ENCODE measurements at places on chromosomes 3 and 15.

DNA sequence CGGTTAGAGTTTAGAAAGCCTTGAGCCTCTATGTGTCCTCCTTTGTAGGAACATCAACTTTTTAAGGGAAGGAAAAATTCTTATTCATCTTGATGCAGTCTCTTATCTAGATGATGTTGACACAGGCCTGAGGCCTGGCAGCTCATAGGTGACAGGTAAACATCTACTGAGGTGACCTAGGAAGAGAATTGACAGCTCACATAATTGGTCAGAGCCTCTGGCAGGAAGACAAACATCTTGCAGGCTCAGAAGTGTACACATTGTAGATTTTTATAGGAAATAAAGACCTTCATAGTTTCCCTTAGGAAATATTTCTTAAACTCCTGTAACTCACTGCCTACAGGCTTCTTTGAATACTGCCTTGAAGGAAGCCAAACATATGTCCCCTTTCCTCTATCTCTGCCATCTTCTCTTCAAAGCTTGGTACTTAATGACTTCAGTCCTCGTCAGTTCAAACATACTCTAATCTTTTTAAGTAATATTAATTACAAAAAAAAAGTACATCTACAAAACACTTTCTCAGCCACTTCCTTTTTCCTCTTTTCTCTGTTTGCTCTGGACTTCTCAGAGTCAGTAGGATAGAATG, 341.3 kb downstream of the TBL1XR1 start:
- no peak for DNase-seq

DNA sequence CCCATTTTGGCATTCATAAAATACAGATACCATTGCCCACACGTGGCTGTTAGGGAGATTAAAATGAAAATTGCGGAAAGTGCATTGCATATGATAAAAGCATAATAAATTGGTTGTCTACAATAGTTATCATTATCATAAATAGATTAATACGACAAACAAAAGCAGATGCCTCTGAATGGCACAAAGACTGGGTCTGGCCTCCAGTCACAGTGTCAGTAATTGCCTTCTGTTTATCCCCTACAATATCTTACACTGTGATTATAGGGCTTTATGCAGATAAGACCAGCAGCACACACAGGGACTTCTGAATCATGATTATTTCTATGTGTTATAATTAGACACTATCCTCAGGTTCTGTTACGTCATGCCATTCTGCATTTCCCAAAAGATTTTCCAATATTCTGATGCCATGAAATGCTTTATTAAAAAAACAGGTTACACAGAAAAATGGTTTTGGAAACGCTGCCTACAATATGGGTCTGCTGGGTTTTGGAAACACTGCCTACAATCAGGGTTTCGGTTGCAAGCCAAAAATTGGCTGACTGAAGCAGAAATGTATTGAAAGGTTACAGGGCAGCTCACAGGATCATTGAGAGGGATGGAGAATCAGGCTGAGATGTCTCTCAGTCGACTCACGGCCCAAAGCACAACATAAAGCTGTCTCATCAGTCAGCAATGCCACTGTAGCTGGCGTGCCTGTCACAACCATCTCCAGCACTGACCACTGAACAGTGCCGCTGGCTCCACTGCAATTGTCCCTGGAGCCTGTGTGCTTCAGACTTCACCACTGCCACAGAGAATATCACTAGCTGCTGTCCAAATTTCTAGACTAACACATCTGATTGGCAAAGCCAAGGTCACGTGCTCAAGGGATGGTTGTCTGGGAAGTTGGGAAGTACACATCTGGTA, 248.1 kb downstream of the ERC2 start:
- DNase-seq = no peak

DNA sequence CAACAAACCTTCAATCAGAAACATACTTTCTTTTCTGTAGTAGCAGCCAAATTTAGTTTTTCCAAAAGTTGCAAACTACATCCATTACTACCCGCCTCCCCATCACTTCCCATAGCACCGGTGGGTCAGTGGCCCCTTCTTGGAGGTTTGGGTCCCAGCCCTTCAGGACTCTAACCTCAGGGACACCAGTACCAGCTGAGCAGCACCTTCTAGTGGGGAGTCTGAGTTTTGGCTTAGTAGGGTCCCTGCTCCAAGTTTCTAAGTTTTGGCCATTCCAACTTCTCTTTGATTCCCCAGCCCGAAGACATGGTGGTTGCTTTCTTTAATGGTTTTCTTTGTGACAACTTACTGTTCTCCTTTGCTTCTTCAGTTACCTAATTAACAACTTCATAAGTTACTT, 160.6 kb downstream of the ECT2 start:
- DNase-seq = no peak

DNA sequence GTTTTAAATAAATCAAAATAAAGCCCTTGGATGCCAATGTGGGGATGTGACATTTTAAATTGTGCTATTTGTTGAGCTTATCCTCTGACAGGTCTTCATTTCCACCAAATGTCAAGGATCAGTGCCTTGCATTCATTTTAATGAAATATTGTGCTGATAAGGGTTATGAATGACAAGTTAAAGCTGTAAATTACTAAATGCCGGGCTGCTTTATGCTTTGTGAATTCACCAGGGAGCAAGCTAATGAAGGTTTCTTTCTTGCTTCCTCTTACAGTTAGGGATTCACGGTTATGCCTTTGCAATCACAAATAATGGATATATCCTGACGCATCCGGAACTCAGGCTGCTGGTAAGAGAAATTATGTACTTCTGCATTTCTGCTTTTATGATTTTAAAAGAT, 81.7 kb downstream of the LRTM1 start:
- DNase-seq = no peak

- no peak for DNase-seq
Measured at GRCh38 chr3:193780397-193780796, 187.4 kb downstream of the OPA1 start.

DNA sequence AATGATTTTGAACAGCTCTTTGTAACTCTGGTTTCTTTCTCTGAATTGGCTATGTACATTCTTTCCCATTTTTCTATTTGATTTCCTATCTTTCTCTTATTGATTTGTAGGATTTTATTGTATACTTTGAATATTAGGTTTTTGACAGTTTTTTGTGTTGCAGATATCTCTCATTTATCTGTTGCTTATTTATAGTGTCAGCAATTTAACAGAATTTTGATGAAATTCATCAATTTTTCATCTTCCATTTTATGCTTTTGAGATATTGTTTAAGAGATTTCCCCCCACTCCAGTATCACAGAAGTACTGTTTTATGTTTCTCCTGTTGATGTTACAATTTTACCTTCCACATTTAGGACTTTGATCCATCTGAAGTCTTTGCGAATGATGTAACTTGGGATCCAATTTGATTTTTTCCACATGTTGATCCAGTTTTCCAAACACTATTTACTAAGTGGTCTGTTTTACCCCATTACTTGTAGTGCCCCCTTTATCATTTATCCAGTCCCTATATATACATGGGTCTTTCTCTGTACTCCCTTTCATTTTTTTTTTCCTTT, 46.1 kb downstream of the XYLB start:
- no peak for DNase-seq

DNA sequence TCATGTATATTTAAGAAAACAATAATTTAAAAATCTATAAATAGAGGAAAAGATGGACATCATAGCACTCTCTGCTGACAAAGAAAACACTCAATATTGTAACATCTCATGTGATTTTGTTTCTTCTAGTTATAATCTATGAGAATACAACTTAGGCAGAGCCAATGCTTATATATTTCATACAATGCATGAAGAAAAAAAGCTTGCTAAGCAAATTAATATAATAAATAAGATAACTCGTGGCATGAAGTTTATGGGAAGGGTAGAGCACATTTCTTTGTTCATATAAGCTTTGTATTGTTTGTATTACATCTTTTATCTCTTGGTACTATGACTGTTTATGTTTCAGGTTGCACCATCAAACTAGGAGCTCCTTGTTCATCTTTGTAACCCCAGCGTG, 7.6 kb upstream of the ANXA2 start:
- DNase-seq = no peak

DNA sequence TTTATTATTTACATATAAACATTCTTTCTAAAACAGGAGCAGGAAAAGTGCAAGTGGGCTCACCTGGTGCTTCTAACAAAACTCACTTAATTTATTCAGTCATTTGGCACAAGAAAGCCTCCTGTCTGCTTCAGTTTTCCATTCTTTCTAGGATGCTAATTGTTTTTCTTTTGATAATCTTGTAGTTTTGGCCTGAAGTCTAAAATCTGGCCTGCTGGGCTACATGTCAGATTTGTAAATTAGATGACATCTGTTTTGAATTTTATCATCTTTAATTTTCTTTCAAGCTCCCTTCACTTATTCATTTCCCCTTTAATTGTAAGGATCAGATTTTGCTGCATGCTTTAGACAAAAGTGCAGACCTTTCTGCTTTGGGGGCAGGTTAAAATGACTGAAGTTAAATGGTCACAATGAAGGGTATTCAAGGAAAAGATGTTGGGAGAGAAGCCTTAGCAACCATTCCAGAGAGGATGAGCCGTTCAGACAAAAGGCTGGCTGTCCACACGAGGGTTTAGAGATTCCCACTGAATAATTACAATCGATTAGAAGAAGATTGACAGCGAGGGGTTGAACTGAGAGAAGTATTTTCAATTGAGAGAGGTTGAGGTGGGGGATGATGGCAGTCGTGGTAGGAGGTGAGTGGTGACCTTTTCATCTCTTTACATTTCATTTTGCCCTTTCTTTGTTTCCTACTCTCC, 59.9 kb upstream of the PTX3 start:
- DNase-seq = no peak

DNA sequence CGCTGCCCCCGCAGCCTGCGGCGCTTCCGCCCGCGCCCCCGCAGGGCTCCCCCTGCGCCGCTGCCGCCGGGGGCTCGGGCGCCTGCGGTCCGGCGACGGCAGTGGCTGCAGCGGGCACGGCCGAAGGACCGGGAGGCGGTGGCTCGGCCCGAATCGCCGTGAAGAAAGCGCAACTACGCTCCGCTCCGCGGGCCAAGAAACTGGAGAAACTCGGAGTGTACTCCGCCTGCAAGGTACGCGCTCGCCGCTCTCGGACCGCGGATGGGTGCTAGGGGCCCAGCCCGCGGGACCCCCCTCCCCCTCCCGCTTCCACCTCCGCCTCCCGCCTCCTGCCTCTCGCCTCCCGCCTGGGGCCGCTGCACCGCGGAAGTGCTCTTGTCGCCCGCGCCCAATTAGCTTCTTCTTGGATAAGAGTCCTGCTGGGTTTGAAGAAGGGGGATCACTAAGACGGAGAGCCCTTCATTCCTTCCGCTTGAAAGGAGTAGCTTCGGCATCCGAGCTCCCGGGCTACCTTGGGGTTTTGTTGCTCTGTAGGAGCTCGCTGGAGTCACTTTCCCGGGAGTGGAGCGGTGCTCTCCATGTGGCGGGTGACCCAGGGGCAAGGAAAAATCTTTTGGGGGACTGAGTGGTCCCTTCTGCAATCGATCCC, 426 bp downstream of the KAT2B start:
- DNase-seq = peak; percentile 7

DNA sequence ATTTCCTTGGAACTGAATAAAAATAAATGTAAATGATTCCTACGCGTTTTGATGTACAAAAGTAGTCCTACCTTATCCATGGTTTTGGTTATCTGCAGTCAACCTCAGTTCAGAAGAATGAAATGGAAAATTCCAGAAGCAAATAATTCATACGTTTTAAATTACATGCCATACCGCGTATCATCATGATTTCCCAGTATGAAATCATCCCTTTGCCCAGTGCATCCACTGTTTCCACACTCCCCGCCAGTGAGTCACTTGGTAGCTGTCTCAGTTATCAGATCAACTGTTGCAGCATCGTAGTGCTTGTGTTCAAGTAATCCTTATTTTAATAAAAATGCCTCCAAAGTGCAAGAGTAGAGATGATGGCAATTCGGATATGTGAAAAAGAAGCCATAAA, 9.1 kb upstream of the MFSD1 start:
- DNase-seq = no peak

DNA sequence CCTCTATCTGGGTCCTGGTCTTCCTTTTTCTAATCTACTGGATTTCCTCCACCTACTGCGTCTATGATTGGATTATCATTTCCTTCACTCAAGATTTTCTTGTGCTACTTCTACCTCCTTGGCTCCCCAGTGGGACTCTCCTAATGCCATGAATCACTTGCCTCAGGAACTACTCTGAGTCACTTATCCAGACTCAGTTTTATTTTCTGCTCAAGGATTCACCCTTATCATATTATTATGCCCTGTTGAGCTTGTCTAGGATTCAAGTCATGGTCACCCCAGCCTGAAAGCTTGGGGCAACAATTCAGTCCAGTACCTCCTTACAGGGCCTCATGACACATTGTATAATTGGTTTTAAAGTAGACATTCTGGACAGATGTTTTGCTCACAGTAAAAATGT, 968.1 kb downstream of the ROBO1 start:
- DNase-seq = no peak

- DNase-seq = no peak
Measured at GRCh38 chr15:88655800-88656488, 17.1 kb downstream of the ISG20 start.

DNA sequence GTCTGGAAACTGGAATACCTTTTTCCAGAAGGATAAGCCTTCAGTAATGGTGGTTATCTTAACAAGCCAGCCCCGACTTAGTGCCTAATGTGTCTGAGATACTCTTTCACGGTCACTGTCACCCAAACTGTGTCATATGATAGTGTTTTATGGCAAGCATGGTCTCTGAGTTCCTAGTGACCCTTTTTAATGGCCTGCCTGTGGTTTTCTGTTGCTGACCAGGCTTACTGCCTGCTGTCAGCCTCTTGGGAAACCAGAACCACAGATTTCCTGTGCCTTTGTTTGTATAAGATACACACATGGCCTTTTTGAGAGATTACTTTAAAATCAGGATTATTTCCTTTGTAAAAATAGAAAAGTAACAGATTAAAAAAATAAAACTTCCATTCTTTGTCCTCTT, 22.4 kb downstream of the HPS3 start:
- DNase-seq = no peak

- no peak for DNase-seq
Measured at GRCh38 chr3:119700269-119700919, 2.4 kb upstream of the CFAP91 start.

DNA sequence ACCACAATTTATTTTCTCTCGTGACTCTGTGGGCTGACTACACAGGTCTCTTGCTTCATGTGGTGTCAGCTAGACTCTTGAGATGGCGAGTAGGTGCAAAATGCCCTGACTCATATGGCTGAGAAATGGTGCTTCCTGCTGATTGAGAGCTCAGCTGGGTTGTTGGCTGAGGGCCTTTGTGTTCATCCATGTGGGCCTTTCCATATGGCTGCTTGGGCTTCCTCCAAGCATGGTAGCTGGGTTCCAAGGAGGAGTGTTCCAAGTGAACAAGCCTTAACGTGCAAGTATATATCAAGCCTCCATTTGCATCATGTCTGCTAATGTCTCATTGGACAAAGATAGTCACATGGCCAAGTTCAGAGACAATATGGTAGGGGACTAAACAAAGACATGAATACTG, 164.0 kb downstream of the PDCD6IP start:
- no peak for DNase-seq
